ENCODE measurements at places on chromosomes 11 and 22.

DNA sequence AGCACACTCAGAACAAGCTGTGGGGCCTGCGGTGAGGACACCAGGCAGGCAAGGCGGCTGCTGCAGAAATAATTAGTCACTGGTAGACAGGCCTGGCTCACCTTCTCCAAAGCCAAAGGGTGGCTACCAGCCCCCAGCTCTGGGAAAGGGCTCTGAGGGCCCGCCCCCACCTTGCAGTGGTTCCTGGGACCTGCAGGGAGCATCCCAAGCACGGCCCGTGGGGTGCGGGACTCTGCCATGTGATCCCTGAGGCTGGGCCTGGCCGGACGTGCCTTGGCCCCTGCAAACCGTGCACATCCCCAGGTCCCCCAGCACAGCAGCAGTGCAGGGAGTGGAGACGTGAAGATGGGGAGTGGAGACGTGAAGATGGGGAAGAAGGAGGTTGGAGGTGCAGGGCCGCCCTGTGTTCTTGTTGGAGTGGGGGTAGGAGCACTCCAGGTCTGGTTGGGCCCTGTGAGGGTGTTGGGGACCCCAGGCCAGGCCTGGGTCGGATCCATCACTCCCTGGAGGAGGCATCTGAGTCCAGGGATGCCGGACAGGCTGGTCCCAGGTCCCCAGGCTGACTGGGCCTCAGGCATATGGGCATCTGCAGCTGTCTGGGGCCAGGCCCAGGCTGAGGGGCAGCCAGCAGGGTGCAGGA lies 41.9 kb downstream of the RTN4R start:
- no peak for DNase-seq

GRCh38 chr22:16974298-16975084 lies 33.5 kb downstream of the GAB4 start:
- no peak for DNase-seq

DNA sequence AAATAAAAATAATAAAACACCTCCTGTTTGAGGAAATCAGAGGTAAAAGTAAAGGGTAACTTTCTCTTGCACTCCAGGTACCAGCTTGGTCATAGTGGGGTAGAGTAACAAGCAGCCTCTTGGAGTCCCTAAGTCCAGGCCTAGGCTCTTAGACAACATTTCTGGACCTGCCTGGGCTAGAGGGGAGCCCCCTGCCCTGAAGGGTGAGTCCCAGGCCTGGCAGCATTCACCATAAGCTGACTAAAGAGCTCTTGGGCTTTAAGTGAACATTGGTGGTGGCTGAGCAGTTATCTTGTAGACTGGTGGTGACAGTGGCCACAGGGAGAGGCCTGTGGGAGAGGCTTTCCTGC lies 18.6 kb upstream of the OR56A3 start:
- DNase-seq: no peak

- DNase-seq: no peak
These were observed 14.6 kb downstream of the SCGB2A1 start for GRCh38 chr11:62223095-62223494.

DNA sequence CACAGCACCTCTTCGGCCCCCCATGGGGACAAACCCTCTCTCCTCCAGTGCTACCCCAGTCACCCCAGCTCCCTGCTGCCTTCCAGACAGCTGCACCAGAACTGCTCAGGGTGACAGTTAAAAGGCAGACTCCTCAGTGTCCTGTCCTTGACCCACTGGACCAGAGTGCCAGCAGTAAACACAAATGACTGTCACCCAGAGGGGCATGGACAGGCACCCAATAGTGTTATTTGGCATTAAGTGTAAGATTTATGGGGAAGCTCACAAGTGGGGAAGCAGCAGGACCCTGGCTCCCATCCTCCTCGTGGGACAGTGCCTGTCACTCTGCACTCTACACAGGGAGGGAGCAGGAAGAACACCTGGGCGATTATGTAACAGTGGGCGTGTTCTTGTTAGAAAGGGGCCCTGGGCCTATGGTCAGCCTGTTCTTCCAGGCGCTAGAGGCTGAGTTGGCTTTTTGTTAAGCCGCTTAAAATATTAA lies 5.0 kb downstream of the RPS19BP1 start:
- no peak for DNase-seq

Measured in CD4-positive, alpha-beta T cell treated with Interleukin-4 for 4 hours (primary cell).